ENCODE measurements at places on chromosomes 12 and 14. TPM values are rescaled to one million over a fixed set of nuclear protein-coding genes. Genes with fewer than 3 reads are reported as not detected.

PTGDR gene
- total RNA-seq: not detected

KRT78 gene
- total RNA-seq: 6.2 TPM

ETV6 gene
- 22.1 TPM for total RNA-seq

PLEKHD1 gene
- total RNA-seq: 0.07 TPM

EML5 gene
- 0.78 TPM for total RNA-seq

GUCY2C gene
- total RNA-seq: not detected

KCNMB4 gene
- 0.68 TPM for total RNA-seq

GCH1 gene
- 18.1 TPM for total RNA-seq

TGM1 gene
- 87.8 TPM for total RNA-seq

RIN3 gene
- total RNA-seq: 7.2 TPM

EMP1 gene
- 11.6 TPM for total RNA-seq

GZMB gene
- total RNA-seq: not detected

SUOX gene
- total RNA-seq: 3.4 TPM

TAPBPL gene
- total RNA-seq: 18.9 TPM

MIS18BP1 gene
- total RNA-seq: 6.8 TPM

CLEC12A gene
- total RNA-seq: not detected

PRIM1 gene
- total RNA-seq: 6.1 TPM

KRT82 gene
- not detected for total RNA-seq

ST8SIA1 gene
- total RNA-seq: 0.64 TPM
